ENCODE measurements at places on chromosomes 16 and 17.

DNA sequence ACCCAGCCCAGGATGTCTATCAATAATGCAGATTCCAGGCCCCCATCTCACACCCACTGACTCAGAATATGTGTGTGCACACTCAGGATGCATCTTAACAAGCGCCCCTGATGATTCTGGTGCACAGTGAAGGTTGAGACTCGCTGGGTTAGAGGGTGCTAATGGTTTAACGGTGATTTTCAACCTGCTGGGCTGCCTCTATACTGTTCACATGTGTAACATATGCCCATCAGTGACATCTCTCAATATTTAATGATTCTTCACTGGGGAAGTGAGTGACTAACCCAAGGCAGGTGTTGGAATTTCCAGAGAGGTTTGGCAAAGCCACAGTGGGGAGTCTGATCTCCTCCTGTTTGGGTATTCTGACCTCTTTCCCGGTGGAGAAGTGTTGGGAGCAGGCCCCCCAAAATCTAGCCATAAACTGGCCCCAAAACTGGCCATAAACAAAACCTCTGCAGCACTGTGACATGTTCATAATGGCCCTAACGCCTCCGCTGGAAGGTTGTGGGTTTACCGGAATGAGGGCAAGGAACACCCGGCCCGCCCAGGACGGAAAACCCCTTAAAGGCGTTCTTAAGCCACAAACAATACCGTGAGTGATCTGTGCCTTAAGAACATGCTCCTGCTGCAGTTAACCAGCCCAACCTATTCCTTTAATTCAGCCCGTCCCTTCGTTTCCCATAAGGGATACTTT lies 4.1 kb upstream of the DOC2B start:
- no peak for DNase-seq

DNA sequence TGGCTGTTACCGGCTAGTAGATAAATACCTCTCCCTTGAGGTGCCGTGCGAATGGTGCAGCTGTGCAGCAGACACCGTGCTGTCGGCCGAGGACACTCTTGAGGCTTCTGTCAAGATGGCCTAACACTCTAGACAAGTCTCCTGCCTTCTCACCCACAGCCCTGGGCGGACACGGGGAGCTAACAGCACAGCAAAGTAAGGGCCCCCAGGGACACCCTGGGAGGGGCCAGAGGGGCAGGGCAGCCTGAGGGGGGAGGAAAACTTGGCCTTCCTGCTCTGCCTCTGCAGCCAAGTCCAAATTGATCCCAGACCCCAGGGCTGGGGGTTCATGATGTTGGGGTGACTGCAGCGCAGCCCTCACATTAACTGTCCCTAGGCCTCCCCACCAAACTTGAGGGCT lies 210.2 kb downstream of the RPTOR start:
- DNase-seq: no peak

DNA sequence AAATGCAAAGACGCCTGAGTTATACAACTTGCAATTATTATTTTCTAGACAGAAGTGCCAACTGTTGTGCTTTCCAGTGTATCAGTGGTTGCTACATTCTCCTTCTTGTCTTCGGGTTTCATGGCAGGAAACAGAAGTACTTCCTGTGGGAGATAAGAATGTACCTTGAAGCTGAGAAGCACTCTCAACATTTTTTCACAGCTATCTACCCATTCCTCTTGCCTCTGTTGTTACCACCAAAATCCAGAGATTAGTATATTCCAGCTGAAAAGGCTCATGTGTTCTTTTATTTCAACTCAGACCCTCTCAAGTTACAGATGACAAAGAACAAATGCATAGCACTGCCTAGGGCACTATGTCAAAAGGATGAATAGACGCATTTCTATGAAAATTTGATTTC lies 4.8 kb upstream of the ADAT1 start:
- no peak for DNase-seq

GRCh38 chr17:68819465-68819864 lies 135.7 kb downstream of the ABCA8 start:
- DNase-seq: no peak

DNA sequence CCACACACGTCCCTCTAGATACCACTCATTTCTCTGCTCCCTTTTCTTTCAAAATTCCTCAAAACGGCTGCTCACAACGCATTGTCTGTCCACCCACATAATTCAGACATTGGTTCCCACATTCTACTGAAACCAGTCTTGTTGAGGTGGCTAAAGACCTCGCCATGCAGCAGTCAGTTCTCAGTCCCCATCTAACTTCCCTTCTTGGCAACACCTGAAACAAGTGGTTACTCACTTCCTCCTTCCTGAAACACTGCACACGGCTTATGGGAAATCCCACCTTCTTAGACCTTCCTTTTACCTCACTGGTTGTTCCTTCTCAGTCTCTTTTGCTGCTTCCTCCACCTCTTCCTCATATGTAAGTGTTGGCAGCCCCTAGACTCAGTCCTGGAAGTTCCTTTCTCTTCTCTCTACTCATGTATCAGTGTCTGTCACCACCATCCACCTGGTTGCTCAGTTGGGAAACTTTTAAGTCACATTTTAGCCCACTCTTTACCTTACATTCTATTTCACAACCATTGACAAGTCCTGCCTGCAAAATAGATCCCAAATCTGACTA lies 277.1 kb downstream of the CEP112 start:
- DNase-seq: no peak

DNA sequence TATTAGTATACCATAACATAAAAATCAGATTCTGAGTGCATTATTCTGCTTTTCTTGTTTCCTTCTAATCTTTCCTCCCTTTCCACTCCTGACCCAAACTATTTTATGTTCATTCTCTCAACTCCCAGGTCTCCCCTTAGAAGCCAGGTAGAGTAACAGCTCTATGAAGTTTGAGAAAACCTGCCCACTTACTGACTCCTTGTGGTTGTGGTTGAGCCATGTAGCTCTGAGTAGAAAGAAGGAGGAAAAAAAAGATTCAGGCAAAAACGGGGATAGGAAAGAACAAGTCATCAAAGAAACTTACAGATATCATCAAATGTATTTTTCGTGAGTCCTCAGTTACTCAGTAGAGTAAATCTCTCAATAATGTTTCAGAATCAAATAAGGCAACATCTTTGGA lies 216.7 kb downstream of the PMP22 start:
- DNase-seq: no peak

- no peak for DNase-seq
Measured at GRCh38 chr16:48334325-48334724, 50.9 kb downstream of the SIAH1 start.

- no peak for DNase-seq
Measured at GRCh38 chr17:74151551-74152315, 51.7 kb upstream of the RPL38 start.

GRCh38 chr16:2790631-2791030 lies 3.3 kb upstream of the PRSS33 start:
- DNase-seq: no peak

GRCh38 chr17:58312829-58313228 lies 15.8 kb downstream of the TSPOAP1 start:
- DNase-seq: no peak

DNA sequence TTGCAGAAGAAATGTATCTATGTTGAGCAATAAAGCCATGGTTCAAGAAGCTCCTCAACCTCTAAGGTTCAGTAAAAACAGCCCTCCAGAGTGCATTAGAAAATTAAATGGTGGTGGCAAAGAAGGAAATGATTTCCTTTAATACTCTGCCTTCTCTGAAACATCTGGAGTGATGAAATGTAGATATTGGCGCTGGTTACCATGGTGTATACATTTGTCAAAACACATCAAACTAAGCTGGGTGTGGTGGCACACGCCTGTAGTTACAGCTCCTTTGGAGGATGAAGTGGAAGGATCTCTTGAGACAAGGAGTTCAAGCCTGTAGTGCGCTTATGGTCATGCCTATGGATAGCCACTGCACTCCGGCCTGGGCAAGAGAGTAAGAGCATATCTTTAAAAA lies 6.0 kb downstream of the CAPNS2 start:
- DNase-seq: no peak

GRCh38 chr16:83335076-83335475 lies 472.7 kb upstream of the HSBP1 start:
- no peak for DNase-seq

GRCh38 chr17:12659500-12659899 lies 6.2 kb upstream of the MYOCD start:
- no peak for DNase-seq

DNA sequence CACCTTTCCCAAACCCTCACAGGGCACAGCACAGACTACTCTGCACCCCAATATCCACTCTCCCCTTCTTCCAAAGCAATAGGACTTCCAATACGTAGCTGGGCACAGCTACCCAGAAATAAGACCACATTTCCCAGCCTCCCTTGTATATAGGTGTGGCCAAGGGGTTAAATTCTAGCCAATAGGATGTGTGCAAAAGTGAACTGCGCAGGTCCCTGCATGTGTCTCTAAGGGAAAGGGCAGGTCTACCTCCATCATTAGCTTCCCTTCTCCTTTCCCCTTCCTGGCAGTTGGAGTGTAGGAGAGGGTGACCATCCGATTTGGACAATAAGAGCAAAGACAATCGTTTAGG lies 25.5 kb upstream of the SNN start:
- DNase-seq: no peak

DNA sequence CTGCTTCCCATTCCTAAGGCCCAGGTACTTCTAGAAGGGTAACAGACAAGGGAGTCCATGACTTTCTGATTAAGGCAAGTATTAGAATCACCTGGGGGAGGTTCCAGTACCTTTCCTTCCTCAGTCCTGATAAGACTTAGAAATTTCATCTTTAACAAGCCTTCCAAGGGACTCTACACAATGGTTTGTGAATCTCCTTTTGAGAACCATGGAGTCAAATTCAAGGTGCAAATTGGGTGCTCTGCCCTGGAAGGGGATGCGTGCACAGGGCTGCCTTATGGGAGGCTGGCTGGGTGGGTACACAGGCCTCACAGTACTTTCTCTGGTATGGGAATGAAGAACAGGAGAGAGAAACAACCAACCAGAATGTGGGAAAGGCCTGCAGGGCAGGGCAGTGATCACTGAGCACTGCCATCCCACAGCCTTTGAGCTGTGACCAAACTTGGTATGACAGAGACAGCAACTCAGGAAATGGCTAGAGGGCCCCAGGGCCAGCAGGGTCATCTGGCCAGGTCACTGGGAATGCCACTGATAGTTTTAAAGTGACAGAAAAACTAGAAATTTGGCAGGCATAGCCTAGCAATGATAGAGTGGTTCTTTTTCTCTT lies 3.6 kb upstream of the TMIGD1 start:
- no peak for DNase-seq

DNA sequence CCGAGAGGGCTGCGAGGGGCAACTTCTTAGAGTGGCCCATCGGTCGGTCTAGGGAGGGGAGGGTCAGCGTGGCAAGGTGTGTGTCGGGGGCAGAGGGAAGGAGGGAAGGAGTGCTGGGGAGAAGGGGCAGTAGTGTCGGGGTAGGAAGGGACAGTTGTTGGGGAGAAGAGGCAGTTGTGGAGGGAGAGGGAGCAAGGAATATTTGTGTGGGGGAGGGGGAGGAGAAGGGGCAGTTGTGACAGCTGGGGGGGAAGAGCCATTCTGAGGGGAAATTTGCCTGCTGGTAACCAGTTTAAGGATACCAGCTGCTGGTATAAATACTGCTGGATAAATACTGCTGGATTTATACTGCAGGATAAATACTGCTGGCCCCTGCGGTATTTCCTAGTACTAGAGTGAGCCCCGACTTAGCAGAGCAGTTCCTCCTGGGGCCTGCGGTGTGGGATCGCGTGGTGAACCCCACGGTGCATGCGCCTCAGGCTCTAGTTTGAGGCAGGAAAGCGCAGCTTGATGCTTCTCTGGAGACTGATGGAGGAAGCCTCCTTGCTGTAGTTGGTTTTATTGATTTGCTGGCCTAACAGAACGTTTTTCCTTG lies 309 bp downstream of the DNAH2 start:
- no peak for DNase-seq

DNA sequence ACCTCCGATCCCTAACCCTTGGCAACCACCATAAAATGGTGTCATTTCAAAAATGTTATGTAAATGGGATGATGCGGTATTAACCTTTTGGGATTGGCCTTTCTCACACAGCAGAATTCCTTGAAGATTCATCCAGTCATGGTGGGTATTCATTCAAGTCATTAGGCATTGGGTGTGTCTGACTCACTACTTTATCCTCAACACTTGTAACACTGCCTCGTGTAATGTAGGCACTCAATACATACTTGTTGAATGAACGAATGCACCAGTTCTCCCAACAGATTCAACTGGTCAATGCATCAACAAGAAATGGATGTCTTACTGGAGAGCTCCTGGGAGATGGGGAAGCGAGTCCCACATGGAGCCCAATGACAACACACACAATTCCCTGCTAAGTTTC lies 21.8 kb upstream of the GAN start:
- no peak for DNase-seq

- DNase-seq: no peak
Measured at GRCh38 chr16:10575506-10576130, 4.8 kb downstream of the EMP2 start.

- DNase-seq: no peak
Measured at GRCh38 chr16:85576944-85577343, 36.2 kb upstream of the GSE1 start.

DNA sequence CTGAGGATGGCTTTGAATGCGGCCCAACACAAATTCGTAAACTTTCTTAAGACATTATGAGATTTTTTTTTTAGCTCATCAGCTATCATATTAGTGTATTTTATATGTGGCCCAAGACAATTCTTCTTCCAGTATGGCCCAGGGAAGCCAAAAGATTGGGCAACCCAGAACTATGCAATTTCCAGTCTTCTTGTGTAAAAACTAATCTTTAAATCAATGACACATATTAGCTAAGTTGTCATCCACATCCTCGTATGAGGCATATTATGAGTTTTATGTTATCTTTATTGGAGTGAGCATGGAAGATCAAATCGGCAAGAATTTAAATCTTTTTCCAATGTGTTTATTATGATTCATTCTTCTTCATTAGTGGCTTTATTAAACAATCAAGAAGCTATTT lies 198.6 kb upstream of the HSBP1 start:
- DNase-seq: no peak

DNA sequence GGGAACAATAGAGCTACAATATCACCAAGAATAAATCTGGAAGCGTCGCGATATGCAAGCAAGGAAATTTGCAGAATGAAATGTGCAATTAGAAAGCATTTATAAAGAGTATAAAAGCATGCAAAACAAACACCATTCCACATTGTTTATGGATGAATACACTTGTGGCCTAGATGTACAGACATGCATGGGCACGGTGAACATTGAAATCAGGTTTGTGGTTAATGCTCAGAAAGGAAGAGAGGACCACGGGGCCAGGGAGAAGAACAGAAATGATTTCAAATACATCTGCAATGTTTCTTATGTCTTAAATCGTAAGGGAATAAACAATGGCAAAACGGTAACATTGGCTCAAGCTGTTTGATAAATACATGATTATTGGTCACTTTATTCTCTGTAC lies 235.9 kb downstream of the FOXL1 start:
- DNase-seq: no peak

DNA sequence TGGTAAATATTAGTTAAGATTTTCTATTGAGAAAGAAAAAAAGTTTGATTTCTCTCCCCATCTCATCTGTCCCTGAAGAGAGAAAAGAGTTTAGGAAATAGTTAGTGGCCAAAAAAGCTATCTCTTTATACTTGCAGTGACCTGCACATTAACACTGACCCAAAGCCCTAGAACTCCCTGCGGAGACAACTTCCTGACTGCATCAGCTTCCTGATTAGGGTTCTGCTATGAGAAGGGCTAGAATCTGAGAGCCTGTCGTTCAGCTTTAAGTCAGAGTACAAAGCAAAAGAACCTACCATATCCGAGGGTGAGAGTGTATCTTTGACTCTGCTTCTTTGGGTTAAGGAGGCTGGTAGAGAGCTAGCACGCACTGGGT lies 24.7 kb downstream of the LIMD2 start:
- DNase-seq: no peak
